NCI-H1092 (cell line): ENCODE measurements at places on chromosomes 12 and 14.

GRCh38 chr12:97387844-97388243, 74.8 kb upstream of the RMST start:
- DNase-seq, result no peak

DNA sequence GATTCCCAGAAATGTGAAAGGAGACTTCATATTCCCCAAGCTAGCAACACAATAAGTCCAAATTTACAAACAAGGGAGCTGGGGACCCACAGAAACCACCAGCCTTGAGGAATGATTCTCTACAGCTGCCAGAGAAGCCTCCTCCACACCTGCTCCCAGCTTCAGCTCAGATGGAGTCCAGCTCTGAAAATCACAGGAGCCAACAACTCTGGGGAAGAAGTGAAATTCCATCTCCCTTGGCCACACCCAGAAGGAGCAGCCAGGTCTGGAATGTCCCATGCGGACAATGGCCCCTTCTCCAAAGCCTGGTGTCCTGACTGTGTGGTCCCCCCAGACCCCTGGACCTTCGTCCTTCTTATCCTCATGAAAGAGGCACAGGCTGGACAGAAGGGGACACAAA, 45.4 kb downstream of the SYNE3 start:
- DNase-seq, result no peak

GRCh38 chr12:76717314-76717713, 46.6 kb upstream of the ZDHHC17 start:
- DNase-seq, result no peak

GRCh38 chr14:49405291-49405690, 180.9 kb downstream of the RPS29 start:
- no peak for DNase-seq

DNA sequence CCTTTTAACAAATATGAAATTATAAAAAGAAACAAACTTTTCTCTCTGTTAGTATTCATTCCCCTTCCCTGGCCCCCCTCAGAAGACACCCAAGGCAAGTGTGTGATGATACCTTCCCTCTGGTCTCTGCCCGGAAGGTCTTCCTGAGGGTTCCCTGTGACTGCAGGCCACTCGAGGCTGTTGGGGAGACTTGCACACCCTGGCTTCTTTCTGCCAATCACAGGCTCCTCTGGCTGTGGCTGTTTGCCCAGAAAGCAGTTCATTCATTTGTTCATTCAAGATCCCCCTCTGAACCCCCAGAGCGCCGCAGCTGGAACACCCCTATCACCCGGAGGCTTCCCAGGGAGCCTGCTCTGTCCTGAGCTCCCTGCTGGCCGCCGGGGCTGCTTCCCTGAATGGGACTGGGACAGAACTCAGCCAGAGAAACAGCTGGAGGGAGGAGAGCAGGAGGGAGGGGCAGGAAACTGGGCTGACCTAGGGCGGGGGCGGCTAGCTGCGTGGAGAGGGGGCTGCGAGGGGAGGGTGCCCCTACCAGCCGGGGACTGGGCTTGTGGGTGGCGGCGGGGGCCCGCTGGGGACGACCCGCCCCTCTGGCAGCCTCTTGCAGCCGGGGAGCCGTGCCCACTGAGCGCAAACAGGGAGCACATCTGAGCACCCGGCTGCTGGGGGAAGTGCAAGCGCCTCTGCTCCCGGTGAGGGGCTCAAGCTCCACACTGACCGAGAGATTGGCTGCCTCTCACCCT, at the start of gene CMKLR1:
Gene CMKLR1, minus strand, starts transcription at position 397 of the 743 bp plus-strand sequence. CDS start 45,720 bp downstream, outside the sequence.
- no peak for DNase-seq

DNA sequence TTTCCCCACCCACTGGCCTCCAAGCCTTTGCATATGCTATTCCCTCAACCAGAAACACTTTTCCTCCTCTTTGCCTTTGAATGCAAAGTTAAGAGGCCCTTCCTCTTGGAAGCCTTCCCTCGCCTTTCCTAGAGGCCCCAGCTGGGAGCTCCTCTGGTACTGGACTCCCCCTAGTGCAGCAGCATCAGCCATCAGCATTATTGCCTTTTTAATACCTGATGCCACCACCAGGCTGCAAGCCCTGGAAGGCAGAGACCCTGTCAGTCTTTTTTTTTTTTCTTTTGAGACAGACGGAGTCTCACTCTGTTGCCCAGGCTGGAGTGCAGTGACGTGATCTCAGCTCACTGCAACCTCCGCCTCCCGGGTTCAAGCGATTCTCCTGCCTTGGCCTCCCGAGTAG, 19.1 kb upstream of the PLA2G1B start:
- DNase-seq, result no peak

GRCh38 chr12:101117842-101118241, 92.2 kb downstream of the SLC5A8 start:
- DNase-seq, result no peak

DNA sequence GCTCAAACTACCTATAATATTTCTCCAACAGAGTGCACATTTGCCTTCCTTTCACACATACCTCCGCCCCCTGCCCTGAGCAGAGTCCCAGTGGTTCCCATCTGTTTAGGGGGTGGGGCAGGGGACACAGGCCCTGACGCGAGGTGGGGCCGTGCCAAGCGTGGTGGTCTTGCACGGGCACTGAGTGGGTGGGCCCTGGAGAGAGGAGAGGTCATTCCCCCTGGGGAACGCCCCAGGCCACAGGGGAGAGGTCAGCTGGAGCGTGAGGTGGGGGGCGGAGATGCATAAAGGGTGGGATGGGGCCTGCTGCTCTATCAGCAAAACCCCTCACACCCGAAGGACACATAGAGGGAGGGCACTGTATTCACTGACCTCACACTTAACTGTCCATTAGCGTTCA, 441.9 kb downstream of the TMEM121 start:
- no peak for DNase-seq

GRCh38 chr14:52349731-52350130, 35.6 kb downstream of the PTGER2 start:
- no peak for DNase-seq

GRCh38 chr12:1197264-1198018, 206.4 kb downstream of the ERC1 start:
- DNase-seq, result no peak
